ENCODE measurements at places on chromosomes 1 and 21.

DNA sequence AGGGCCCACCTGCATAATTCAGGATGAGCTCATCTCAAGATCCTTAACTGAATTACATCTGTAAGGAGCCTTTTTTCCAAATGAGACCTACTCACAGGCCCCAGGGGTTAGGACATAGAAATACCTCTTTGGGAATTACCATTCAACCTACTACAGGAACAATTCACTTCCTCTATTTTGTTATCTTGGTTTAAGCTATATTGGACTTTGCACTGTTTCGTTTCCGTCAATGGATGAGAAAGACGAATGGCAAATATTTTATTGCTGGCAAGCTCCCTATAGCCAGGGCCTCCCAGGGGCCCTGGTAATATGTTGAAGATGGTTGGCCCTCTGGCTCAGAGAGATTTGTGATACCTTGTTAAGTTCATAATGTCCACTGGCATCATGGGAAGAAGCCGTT, 384.2 kb upstream of the DUSP10 start:
- no peak for DNase-seq

DNA sequence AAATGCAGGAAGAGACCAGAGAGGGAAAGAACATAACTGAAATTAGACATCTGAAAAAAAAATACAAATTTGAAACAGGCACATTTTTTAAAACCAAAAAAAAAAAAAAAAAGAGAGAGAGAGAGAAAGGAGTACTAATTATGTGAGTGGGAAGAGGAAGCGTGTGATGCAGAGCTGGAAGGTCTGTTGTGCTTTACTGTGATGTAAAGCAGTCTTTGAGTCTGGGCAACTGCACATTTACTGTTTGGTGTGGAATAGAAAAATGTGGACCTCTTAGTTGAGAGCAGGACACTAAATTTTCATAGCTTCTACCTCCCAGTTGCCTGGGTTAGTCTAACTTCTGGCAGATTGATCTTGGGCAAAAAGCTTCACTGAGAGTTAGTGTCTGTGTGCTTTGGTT, 16.5 kb downstream of the LHX9 start:
- no peak for DNase-seq

- DNase-seq: no peak
Measured at GRCh38 chr1:228997721-228998144, 262.5 kb downstream of the RHOU start.

DNA sequence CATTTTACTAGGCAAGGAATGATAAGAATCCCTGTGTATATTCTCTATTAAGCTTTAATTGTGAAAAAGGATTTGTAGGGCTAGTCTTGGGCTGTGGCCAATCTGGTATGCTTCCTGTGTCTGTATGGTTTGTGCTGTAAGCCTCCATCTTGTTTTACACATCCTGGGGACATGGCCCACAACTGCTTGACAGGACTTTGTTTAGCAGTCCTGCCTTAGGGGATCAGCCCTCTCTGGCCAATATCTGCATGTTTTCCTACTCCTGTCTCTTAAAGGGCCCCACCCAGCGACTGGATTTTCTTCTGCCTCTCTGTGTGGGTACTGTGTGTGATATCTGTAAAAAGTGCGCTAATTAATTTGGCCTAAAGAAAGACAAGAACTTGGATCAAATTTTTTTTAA, 813.2 kb downstream of the PLA2G4A start:
- DNase-seq: no peak

- no peak for DNase-seq
Measured at GRCh38 chr1:150516050-150516591, 569 bp downstream of the FALEC start.

GRCh38 chr1:47703156-47703825, 265.4 kb downstream of the FOXD2 start:
- DNase-seq: no peak

GRCh38 chr21:34639882-34640788, 25.2 kb upstream of the RCAN1 start:
- no peak for DNase-seq

DNA sequence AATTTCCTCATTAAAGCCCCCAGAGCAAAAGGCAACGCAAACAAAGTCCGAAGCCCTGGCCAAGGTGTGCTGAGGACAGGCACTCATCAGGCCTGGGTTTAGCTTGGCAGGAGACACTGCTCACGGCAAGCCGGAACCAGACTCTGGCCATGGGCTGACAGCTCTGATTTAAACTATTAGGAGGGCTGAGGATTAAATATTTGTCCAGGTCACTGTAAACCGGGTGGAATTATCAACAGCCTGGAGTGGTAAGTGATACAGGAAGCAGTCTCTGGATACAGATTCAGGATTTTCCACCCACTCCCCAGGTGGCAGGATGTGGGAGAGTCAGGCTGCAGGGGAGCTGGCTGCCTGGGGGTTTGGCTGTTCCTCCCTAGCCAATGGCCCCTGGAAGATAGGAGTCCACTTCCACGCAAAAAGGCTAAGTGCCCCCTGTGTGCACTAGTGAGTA, 42.4 kb downstream of the SLC66A1 start:
- DNase-seq: no peak

- DNase-seq: no peak
Measured at GRCh38 chr1:54371038-54371941, 34.9 kb downstream of the SSBP3 start.

DNA sequence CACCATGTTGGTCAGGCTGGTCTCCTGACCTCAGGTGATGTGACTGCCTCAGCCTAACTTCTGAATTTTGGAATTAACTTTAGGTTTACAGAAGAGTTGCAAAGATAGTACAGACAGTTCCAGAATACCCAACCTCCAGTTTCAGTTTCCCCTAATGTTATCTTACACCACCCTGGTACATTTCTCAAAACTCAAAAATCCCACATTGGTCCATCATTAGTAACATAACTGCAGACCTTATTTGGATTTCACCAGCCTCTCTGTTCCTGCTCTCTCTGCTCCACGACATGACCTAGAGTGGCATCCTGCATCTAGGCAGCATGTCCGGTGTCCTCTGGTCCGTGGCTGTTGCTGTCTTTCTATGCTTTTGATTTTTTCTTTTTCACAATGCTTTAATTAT, 5.0 kb upstream of the ZC3H12A start:
- DNase-seq: no peak

DNA sequence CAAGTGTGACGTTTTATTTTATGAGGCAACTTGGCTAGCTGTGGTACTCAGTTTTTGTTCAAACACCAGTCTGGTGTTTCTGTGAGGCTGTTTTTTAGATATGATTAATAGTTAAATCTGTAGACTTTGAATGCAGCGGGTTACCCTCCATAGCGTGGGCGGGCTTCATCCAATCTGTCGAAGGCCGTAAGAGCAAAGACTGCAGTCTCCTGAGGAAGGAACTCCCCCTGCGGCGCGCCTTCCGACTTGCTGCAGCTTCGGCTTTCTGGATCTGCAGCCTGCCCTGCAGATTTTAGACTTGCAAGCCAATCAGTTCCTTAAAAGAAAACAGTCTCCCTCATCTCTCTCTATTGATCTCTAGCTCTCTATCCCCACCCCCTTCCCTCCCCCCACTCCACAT, 4.2 kb upstream of the ZNF496 start:
- no peak for DNase-seq

GRCh38 chr1:246508897-246509688, 2.0 kb upstream of the SMYD3 start:
- DNase-seq: no peak

- no peak for DNase-seq
Measured at GRCh38 chr21:46099476-46099875, 1.6 kb downstream of the COL6A2 start.

DNA sequence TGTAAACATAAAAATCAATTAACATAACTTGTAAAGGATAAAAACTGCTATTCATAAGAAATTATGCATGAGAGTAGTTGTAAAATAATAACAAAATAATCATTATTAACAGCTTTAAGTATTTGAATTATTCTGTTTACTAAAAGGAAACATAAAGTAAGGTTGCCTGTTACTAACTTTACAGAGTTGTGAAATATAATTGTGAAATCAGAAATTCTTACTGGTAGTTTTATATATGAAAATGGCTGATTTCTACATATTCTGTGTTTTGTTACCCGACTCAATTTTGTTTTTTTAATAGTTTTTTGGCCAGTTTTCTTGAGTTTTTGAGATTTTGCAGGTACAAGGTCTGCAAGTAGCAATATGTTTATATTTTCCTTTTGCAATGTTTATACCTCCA, 27.8 kb downstream of the FNBP1L start:
- no peak for DNase-seq

DNA sequence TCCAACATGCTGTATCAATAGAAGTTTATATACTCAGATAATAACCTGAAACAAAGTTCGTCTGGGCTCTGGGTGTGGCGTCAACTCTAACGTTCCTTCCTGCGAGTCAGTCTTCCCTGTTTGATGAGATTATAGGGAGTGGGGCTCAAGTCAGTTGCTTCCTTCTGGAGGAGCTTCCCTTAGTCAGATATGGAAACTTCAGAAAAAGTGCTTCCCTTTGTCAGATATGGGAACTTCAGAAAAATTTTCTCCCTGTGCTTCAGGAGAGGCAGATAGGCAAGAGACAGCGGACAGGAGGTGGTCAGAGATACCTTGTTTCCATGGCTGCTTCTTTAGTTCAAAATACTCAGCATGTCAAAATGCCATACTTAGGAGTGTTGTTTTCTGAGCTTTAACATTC, 51.1 kb upstream of the PRDX6 start:
- DNase-seq: no peak

DNA sequence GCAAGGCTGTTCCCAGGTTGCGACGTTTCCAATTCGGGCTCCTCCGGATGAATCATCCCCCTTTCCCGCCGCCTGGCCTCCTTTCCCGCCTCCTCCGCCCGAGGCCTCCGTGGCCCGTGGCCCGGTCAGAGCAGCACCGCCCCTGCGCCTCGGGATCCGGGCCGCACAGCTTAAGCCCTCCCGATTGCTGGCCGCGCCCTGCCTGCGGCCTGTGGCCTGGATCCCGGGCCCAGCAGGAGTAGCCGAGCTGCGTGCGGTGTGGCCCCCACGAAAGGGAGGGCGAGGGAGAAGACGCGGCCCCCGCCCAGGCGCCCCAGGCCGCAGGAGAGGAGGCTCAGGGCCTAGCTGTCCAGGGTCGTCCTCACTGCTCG, 1.0 kb downstream of the TMEM200B start:
- DNase-seq: no peak

GRCh38 chr1:170864238-170864637, 71.1 kb upstream of the MROH9 start:
- no peak for DNase-seq

- no peak for DNase-seq
Measured at GRCh38 chr1:1418464-1419362, 2.4 kb downstream of the ANKRD65 start.

- DNase-seq: no peak
Measured at GRCh38 chr1:35899941-35900340, 16.9 kb downstream of the AGO1 start.

DNA sequence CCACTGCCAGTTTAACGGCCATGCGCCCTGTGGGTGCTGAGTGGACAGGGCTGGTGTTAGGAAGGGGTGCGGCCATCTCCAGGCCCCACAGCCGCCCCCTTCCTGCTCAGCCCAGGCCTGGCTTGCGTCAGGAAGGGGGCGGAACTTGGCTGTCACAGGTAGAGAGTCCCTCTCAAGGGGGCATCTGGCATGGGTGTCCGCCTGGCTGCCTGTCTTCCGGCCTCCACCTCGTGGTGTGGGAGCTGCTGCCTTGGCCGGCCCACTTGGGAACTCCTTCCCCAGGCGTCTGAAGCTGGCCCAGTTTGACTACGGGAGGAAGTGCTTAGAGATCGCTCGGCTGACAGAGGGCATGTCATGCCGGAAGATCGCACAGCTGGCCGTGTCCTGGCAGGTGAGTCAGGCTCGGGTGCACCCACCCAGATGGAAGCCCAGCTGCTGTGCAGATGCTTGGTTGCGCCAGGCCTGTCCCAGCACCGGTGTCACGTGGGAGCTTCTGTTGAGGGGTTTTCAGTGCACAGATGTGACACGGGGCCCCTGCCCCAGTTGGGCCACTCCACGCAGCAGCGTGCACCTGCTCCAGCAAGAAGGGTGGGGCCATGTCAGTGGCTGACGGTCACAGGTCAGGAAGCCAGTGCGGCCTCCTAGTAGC, 9.1 kb upstream of the ATAD3B start:
- no peak for DNase-seq

Data from glomerular endothelial cell (primary cell).